ENCODE measurements at places on chromosomes 6 and 20.

DNA sequence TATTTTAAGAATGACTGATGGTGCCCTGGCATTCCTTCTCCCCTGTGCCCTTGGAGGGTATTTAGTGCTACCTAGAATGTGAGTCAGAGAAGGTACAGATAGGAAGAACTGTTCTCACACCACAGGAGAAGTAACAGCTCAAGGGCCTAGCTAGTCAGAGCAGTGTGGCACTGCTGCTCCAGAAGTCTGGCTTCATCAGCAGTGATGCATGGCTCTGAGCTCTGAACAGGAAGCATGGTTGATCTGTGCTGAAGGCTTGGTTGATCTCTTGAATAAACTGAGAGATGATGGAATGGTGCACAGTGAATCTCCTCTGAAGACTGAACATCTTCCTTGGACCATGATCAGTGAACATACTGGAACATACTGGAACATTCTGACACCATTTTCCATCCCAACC lies 425.3 kb upstream of the SLC35B3 start:
- H3K27me3 ChIP-seq, result no peaks in the 10 kb centered on the region
- no peaks in the 10 kb centered on the region for H3K4me1 ChIP-seq
- H3K36me3 ChIP-seq, result no peaks in the 10 kb centered on the region

DNA sequence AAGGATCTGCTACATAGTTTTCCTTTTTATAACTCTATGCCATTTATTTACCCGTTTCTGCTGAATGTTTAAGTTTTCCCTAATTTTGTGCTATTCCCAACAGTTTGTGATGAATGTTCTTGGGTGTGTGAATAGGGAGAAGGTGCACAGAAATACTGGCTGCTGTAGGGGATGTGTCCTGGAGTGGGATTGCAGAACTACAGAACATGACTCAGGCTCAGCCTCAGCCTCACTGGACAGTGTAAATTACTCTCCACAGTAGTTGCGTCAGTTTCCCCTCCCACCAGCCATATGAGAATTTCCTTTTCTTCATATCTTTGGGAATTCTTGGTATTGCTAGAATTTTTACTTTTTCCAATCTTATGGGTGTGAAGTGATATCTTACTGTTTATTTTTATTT lies 57.0 kb downstream of the SLX4IP start:
- no peak overlapping the region for H3K4me3 ChIP-seq
- no peak overlapping the region for H3K27ac ChIP-seq
- no peak for DNase-seq
- no peaks in the 10 kb centered on the region for H3K36me3 ChIP-seq
- H3K4me1 ChIP-seq, result peaks cover 30% of the 10 kb centered on the region

DNA sequence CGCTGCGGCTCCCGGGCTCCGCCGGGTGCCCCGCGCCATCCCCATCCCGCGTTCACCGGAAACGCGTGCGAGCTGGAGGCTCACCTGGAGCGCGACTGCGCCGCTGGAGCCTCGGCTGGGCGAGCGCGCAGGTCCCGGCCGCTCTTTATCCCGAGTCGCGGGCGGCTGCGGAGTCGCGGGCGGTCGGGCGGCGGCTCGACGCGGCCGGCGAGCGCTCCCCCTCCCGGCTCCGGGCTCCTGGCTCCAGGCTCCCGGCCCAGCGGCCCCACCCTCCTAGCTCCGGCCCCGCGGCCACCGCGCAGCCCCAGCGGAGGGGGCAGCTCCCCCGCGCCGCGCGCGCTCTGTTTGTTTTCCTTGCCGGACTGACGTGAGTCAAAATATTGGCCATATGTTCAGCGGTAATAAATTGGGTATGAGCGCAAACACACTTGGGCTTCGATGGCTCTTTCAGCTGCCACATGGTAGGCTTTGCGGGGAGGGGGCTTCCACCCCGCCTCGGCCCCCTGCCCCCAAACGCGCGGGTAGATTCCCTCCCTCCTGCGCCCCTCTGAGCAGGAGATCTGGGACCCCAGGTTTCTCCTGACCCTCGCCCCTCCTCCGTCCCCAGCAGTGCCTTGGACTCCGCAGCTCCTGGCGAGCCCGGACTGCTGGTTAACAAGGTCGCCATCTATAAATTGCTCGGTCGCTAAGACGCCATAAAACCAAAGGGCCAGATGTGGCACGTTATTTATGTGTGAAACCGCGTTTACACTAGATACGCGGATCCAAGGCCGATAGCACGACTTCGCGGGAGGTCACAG lies 8.8 kb upstream of the NKX2-2 start:
- peaks cover 87% of the 10 kb centered on the region for H3K27me3 ChIP-seq
- no peak for DNase-seq
- H3K27ac ChIP-seq, result peak overlapping the region; percentile 74
- H3K4me1 ChIP-seq, result peaks cover 1% of the 10 kb centered on the region

GRCh38 chr6:142886431-142887170 lies 58.4 kb downstream of the HIVEP2 start:
- no peaks in the 10 kb centered on the region for H3K27me3 ChIP-seq
- peaks cover 17% of the 10 kb centered on the region for H3K36me3 ChIP-seq
- H3K4me3 ChIP-seq, result peak overlapping the region; percentile 37
- H3K4me1 ChIP-seq, result peaks cover 61% of the 10 kb centered on the region

DNA sequence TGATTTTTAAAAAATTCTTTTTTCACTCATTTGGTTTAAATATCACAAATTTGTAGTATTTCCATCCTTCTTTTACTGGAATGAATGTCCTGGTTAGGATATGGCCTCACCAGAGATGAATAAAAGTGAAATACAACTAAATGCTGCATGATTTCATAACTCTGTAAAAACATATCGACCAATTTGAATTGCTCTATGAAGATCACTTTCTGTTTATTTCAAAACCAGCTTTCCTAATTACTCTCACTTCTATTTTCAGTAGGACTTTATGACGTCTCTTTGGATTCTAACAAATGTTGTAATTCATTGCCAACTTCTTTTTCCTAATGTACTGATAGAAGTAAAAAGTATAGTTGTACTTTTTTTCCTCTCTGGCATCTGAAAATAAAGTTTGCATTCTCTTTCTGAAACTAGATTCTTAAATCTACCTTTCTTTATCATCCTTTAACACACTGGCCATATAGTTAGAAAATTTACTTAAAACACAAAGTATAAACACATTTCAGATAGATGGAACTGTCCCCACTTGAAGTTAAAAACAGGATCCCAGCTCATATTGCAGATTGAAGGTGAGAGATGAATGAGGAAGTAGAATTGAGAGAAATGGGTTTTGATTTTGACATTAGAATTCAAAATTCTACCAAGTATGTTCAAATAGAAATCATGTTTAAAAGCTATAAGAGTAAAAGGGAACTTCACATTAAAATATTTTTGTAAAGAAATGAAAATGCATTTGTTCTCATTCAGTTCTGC lies 40.3 kb upstream of the IL20RA start:
- no peak overlapping the region for H3K4me3 ChIP-seq
- peaks cover 3% of the 10 kb centered on the region for H3K4me1 ChIP-seq
- DNase-seq, result no peak
- H3K27me3 ChIP-seq, result peaks cover 21% of the 10 kb centered on the region

DNA sequence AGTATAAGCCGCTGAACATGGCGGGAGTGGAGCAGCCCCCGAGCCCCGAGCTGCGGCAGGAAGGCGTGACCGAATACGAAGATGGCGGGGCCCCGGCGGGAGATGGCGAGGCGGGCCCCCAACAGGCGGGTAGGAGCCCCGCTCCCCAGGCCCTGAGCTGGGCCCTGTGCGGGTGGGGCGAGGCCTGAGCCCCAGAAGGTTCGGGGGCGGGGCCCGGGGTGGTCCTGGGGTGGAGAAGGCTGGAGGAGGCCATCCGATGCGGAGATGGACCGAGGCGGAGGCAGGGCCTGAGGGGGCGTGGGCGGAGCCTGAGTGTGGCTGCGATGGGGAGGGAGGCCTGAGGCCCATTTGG lies 7.1 kb downstream of the L3MBTL1 start:
- peak overlapping the region; percentile 95 for H3K27ac ChIP-seq
- H3K4me1 ChIP-seq, result peaks cover 10% of the 10 kb centered on the region
- peaks cover 2% of the 10 kb centered on the region for H3K27me3 ChIP-seq
- peak overlapping the region; percentile 96 for H3K4me3 ChIP-seq
- no peaks in the 10 kb centered on the region for H3K36me3 ChIP-seq

GRCh38 chr20:1469925-1470571 lies 3.4 kb upstream of the NSFL1C start:
- peaks cover 18% of the 10 kb centered on the region for H3K27me3 ChIP-seq
- peaks cover 23% of the 10 kb centered on the region for H3K4me1 ChIP-seq
- H3K4me3 ChIP-seq, result no peak overlapping the region
- no peaks in the 10 kb centered on the region for H3K36me3 ChIP-seq
- peak; percentile 25 for DNase-seq

DNA sequence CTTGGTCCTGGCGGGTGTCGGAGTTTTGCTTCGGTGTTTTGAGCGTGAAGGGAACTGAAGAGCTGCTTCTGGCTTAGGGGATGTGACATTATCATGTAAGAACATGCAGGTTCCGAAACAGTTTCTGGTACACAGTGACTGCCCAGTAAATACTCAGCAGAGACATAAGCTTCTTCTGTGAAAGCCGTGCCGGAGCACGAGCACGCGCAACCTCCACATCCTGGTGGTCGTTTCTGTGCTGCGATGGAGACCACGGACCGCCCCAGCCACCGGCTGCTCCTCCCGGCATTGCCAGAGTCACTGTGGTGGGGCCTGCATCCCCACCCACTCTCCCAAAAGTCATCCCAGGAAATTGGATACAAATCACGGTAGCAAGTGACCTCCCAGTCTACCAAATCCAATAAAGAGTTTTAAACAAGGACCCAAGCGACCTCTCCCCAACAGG lies 18.7 kb downstream of the KIF25 start:
- no peak overlapping the region for H3K4me3 ChIP-seq
- H3K4me1 ChIP-seq, result no peaks in the 10 kb centered on the region

DNA sequence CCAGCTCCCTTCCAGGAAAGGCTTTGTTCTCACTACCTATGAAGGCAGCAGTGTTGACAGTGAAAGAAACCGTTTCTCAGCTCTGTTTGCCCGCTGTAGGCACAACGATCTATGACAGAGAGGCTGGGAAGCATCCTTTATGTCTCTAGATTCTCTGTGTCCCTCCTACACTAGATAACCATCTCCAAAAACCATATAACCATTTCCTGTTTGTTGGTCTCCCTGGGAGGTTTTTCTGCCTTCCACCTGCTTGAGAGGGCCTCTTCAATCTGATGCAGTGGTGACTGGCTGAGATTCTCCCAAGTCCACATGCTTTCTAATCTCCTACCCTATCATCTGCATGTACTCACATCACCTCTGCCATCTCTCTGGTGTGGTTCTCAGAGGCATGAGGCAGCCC lies 32.0 kb upstream of the TMEM217 start:
- no peaks in the 10 kb centered on the region for H3K27me3 ChIP-seq
- peaks cover 47% of the 10 kb centered on the region for H3K4me1 ChIP-seq
- peak overlapping the region; percentile 74 for H3K4me3 ChIP-seq
- peak overlapping the region; percentile 94 for H3K27ac ChIP-seq

DNA sequence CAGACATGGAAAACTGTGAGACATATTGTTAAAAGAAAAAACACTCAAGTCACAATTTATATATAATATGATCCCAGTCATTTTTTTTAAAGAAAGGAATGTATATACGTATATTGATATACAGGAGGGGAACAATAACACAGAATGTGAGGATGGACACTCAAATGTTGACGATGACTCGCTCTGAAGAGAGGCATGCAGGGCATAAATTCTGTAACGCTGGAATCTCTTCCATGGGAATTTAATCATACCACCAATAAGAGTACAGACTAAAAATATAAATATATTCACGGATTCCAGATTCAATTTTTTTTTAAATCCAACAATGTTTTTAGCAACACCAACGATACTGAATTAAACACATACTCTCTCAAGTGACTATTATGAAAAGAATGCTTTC lies 106.9 kb upstream of the CCDC28A start:
- no peak overlapping the region for H3K27ac ChIP-seq
- no peak for DNase-seq
- no peak overlapping the region for H3K4me3 ChIP-seq
- peaks cover 2% of the 10 kb centered on the region for H3K27me3 ChIP-seq

DNA sequence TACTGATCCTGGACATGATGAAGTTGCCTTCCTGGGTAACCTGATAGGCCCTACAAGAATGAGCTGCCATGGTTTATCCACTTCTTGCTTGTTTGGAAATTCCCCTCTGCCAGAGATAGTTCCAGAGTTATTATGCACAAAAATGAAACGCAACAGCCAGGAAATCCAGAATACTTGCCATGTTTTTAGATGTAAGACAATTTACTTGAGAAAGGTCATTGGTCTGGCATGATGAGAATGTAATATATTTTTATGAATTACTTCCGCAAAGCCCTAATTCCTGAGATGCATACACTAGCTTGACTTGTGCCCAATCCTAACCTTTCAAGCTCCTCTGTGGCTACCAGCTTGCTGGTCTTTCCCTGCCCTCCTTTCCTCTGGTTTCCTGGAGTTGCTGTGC lies 27.9 kb upstream of the NT5E start:
- H3K4me1 ChIP-seq, result peaks cover 17% of the 10 kb centered on the region
- H3K4me3 ChIP-seq, result no peak overlapping the region
- peaks cover 2% of the 10 kb centered on the region for H3K36me3 ChIP-seq
- H3K27ac ChIP-seq, result no peak overlapping the region

GRCh38 chr6:146770275-146770964 lies 171.6 kb downstream of the ADGB start:
- H3K4me3 ChIP-seq, result peak overlapping the region; percentile 78
- H3K36me3 ChIP-seq, result no peaks in the 10 kb centered on the region
- no peak for DNase-seq

GRCh38 chr6:22102671-22103070 lies 194.2 kb downstream of the PRL start:
- no peaks in the 10 kb centered on the region for H3K27me3 ChIP-seq
- peak; percentile 60 for DNase-seq
- peaks cover 3% of the 10 kb centered on the region for H3K4me1 ChIP-seq
- peaks cover 3% of the 10 kb centered on the region for H3K36me3 ChIP-seq
- H3K27ac ChIP-seq, result no peak overlapping the region

- peak within 1 kb of the TSS; percentile 77 for H3K4me3 ChIP-seq
- H3K27ac ChIP-seq, result no peak within 1 kb of the TSS
- peaks cover 7% of the 10 kb centered on the region for H3K4me1 ChIP-seq
- H3K27me3 ChIP-seq, result peaks cover 49% of the 10 kb centered on the region
- no peaks in the 10 kb centered on the region for H3K36me3 ChIP-seq
- no peak for DNase-seq
Observed at GRCh38 chr6:152637296-152638047, at the start of gene SYNE1. TSS of gene SYNE1 (minus strand) at chr6:152637362. CDS start at chr6:152628331, 9,031 bp downstream.

GRCh38 chr6:29295623-29296022 lies 5.9 kb upstream of the OR14J1 start:
- no peaks in the 10 kb centered on the region for H3K4me1 ChIP-seq
- no peak overlapping the region for H3K4me3 ChIP-seq
- no peak overlapping the region for H3K27ac ChIP-seq
- no peak for DNase-seq

- no peak for DNase-seq
- H3K27ac ChIP-seq, result no peak overlapping the region
- no peaks in the 10 kb centered on the region for H3K27me3 ChIP-seq
- H3K4me1 ChIP-seq, result peaks cover 11% of the 10 kb centered on the region
Observed at GRCh38 chr6:24489881-24490280, 503 bp upstream of the GPLD1 start.

DNA sequence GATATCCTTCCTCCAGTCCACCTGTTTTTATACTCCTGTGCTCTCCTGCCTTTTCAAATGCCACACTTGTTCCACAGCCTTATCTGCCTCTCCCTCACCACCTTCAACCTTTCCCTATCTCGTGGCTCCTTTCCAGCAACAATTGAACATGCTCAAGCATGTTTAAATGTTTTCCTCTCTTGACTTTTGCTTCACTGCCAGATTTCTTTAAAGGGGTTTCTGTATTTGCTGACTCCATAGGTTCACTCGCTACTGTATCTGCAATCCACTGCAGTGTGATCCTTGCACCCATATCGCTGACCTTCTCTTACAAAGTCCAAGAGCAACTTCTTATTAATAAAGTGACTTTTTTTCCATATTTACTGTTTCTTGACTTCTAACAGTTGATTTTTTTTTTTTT lies 11.2 kb upstream of the GMNN start:
- H3K4me1 ChIP-seq, result peaks cover 7% of the 10 kb centered on the region
- H3K36me3 ChIP-seq, result no peaks in the 10 kb centered on the region
- H3K27me3 ChIP-seq, result no peaks in the 10 kb centered on the region
- no peak for DNase-seq

All from T-helper 2 cell treated with Interferon-gamma antibody and Interleukin-4, amounts not matched to agents 5 μg/mL and 100 μg/mL, for 36 hours (primary cell).